ENCODE measurements at places on chromosomes 3 and 15.

- DNase-seq, result peak; percentile 65
Measured at GRCh38 chr3:113606539-113607218, 74.3 kb downstream of the SIDT1 start.

DNA sequence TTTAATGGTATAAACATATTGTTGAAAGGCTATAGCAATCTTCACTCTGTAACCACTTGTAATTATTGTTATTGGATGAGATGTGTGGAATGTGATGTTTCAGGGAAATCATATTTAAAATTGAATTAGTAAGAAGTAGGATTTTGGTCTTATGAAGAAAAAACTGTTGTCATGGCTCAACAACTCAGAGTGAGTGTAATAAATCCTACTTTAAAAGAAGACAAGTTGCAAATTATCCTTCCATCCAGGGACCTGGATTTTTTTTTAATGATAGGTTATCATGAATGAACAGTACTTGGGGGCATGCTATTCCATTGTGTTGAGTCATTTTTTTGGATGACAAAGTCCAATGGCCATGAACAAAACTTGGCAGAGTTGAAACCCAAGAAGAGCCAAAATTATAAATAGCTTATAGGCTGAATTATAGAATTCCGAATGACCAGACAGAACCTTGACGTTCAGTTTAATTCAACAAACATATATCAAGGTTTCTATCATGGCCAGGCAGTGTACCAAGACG is 625.5 kb upstream of the ZNF717 start:
- DNase-seq, result no peak

- DNase-seq, result no peak
Measured at GRCh38 chr3:170321321-170322034, 36.0 kb upstream of the SKIL start.

DNA sequence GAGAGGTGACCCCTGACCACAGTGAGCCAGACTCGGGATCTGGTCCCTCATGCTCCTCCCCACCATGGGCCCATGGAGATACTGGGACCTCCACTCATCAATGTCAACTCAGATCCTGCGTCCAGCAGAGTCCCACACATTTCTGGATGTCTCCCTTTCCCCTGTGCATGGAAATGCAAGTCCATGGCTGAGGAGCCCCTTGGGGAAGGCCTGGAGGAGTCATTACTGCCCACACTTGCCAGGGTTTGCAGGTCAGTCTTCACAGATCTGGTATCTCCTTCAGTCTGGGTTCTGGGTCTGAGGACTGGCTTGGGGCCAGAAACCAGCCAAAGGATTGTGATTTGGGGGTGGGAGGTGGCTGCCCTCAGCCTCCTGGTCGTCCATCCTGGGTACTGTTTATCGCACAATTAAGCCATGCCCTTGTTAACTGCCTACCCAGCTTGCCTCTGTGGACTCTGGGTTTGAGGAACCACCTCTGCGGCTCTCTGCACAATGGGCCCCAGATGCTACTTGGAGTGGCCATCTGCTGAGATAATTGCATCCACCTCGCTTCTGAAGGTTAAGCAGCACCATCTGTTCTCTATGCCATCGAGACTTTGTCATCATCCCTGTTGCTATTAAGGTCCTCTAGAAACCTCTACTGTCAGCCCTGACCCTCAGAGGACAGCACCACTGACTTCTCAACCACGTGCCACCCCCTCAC is 49.9 kb upstream of the KLF13 start:
- peak; percentile 47 for DNase-seq

DNA sequence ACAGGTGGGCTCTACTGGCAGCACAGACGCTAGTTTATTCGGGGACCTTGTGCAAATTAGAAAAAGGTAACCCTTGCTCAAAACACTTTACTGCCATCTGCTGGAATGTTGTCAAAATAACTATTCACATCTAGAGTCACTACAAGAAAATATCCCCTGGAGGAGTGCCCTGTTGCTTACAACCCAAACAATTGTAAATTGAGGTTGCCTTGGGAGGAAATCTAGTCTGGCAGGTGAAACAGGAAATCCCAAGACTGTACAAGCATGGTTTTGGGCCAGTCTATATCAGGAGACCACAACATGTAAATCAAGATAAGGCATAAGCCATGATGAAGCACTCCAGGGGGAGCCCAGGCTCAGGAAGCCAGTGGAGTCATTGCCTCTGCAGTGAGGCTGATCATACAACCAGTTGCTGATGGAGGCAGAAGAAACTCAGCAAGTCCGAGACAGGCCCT is 136.8 kb upstream of the ACP3 start:
- DNase-seq, result no peak

GRCh38 chr15:32878869-32879805 is 161.3 kb downstream of the GREM1 start:
- no peak for DNase-seq

DNA sequence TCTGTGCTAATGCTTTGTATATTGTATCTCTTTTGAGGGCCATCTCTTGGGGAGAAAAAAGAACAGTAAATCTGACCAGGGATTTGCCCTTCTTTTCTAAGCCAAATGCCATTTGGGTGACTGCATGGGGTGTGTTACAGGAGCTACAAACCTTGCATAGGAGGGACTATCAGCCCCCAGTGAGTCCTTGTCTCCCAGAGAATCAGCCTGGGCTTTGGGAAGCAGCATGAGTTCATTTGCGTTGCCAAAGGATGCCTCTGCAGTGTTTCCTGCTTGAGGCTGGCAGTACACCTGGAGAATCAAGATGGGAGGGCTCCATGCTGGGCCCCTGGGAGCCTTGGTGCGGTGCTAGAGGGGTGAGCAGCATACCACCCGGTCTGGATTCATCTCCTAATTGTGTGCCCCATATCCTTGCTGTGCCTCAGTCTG is 49.6 kb upstream of the POLG start:
- DNase-seq, result no peak

DNA sequence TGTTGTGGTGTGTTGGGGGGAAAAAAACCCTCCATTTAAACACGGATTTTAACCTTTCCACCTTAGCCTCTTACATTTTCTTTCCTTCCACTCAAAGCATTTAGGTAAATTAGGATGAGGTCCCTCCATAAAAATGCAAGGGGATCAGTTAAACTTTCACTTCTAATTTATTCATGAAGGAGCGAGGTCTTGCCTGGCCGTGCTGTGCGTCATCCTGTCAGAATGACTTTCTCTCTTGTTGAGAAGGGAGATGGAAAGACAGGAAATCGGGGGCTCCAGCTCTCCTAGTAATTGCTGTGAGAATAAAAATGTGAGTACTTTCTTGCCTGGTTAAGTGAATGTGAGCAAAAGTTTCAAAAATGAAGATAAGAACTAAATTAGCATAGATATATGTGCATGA is 962.3 kb upstream of the NR2F2 start:
- DNase-seq, result no peak

GRCh38 chr3:140599009-140599408 is 78.9 kb upstream of the TRIM42 start:
- DNase-seq, result no peak

DNA sequence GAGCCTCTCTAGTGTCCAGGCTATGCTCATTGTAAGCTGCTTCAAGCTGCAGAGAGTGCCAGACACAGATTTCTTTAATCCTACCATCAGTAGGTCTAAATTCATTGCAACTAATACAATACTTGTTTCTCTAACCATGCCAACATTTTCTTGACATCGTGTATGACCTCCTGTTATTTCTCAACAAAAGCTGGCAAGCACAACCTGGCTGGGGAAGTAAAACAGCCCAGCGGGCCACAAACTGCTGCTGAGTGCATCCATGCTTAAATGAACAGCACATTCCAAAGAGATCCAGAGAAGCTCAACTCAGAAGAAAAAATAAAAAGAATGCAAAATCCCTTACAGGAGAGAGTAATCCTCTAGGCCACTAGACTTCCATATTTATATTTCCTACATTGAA is 36.5 kb downstream of the GMNC start:
- DNase-seq, result no peak

DNA sequence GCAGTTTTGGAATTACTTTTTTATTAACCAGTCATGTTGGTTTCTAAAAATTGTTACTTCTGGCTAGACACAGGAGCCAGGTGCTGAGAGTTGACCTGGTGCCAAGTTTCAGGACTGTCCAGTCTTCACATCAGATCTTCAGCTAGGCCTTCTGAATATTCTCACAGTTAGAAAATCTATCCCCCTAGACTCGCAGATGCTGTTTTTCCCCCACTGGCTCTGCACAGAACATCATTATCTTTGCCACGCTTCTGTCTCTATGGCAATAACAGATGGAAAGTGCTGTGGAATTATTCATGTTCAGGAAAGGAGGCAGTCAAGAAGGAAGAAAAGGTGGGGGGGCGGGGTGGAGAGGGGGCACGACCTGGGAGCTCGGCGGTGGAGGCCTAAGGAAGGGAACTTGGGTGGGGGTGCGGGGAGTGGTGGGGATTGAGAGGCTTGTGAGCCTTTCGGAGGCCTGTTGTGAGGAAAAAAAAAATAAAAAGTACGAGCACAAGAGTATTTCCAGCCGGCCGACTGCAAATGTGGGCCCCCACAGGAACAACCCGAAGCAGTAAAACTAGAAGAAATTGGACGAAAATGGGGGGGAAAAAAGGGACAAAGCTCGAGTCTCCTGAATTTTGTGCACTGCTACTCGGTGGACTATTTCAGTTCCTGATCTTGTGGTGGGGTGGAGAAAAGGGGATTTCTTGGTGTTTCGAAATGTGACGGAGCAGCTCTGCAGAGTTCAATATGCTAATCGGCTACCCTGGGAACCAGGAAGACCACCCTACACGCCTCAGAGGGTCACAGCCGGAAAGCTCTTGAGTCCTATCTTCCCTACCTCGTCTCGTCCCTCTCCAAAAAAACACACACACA is 1.5 kb upstream of the SKIL start:
- no peak for DNase-seq

GRCh38 chr3:181459516-181459915 is 252.2 kb upstream of the SOX2 start:
- no peak for DNase-seq

- no peak for DNase-seq
Measured at GRCh38 chr15:76380249-76380648, 43.7 kb downstream of the ISL2 start.

DNA sequence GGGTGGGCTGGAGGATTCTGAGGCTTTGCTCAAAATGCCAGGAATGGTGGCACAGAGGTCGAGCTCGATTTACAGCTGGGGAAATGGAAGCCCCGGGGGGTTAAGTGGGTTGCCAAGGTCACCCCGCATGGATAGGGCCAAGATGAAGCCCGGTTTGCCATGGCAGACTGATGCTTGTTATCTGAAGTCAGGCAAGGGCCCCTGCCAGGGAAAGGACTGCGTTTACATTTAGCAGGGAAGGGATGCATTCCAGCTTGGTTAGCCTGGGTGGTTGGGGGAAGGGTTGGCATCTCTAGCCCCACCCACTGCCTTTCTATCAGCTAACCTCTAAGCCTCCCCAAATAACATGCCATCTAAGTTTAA is 79.0 kb downstream of the RPLP1 start:
- DNase-seq, result no peak

DNA sequence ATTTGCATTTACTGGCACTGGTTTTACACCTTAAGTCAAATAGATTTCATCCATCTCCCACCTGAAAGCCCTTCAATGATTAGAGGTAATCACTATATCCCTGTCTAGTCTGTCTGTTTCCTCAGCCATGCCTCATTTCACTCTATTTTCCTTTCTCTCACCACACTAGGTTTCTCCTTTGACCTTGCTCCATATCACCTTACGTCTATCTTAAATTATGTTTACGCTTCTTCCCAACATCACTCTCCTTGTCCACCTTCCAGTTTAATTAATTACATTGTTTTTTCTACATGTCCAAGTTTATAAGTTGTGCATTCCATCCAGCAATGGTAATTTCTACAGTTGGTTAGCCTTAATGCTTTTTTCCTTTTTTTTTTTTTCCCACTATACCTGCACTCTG is 396.7 kb upstream of the PDZRN3 start:
- DNase-seq, result no peak

GRCh38 chr3:54870423-54870822 is 57.4 kb downstream of the LRTM1 start:
- no peak for DNase-seq

- DNase-seq, result no peak
Measured at GRCh38 chr3:170075441-170076091, 37.8 kb downstream of the GPR160 start.

DNA sequence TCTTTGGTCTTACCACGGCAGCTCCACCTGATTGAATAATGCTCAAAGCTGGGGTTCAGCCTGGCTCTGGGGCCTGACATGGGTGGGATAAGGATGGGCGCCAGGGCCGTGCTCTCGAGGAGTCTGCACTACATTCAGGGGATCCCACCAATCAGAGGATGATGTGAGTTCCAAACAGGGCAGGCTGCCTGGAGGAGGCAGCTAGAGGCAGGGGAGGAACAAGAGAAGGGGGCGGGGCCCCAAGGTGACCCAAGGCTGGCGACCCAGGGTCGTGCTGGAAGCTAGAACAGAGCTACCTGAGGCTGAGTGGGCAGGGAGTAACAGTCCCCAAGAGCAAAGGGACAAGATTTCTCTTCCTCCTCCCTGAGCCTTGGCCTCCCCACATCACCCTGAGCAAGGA is 56.1 kb downstream of the PCSK6 start:
- DNase-seq, result no peak

DNA sequence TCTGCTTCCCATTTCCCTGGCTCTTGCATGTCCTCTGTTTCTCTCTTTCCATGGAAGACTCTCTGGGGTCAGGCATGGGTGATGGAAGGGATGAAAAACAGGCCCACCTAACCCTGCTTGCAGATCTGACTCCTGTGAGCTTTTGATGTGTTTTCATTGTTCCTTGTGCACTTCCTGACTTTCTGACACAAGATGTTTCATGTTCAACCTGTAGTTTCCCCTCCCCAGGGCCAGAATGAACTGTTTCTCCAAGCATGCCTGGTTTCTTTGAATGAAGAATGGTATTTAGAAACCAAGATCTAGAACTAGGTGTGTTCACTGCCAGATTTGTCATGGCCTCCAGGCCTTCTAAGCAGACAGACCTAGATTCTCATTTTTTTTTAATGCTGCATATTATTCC is 36.1 kb upstream of the CRTC3 start:
- DNase-seq, result no peak

- no peak for DNase-seq
Measured at GRCh38 chr3:117567382-117567781, 857.8 kb downstream of the TUSC7 start.

GRCh38 chr3:160170409-160171370 is 54.5 kb upstream of the C3orf80 start:
- no peak for DNase-seq

GRCh38 chr3:150227839-150228238 is 180.3 kb upstream of the TSC22D2 start:
- DNase-seq, result no peak

GRCh38 chr15:85458764-85459163 is 78.4 kb downstream of the AKAP13 start:
- no peak for DNase-seq

GRCh38 chr15:37885651-37886050 is 48.8 kb upstream of the TMCO5A start:
- DNase-seq, result no peak

DNA sequence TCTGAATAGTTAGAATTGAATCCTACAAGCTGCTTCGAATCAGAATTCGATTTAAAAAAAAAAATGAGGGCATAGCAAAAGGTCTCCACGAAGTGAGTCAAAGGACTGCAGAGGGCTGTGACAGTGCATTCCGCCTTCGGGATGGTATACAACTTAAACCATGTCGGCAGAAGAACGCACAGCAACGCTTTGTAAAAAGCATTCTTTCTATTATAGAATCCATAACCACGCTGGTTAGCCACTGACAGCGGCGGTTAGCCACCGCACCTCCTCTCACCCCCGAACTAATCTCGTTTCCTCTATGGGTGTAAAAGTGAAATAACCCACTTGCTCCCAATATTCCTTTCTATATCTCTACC is 664 bp upstream of the PIK3CA start:
- peak; percentile 89 for DNase-seq
